ENCODE measurements at places on chromosomes 16 and 17. TPM values are rescaled to one million over a fixed set of nuclear protein-coding genes. Genes with fewer than 3 reads are reported as not detected.

DNA sequence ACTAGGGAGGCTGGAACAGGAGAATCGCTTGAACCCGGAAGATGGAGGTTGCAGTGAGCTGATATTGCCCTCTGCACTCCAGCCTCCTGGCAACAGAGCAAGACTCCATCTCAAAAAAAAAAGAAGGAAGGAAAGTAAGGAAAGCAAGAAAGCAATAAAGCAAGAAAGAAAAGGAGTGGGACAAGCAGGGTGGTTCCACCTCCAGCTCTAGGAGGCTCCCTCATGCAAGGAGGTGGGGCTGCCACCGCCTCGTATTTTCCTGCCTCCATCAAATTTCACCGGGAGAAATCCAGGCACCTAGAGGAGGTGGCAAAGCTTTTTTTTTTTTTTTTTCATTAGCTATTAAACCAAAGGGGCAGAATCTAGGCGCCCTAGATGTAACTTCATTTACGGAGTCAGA lies 1.0 kb downstream of the CYB561 start:
- no peak for DNase-seq

GRCh38 chr16:58249388-58249779 lies 45.4 kb downstream of the PRSS54 start:
- no peak for DNase-seq

DNA sequence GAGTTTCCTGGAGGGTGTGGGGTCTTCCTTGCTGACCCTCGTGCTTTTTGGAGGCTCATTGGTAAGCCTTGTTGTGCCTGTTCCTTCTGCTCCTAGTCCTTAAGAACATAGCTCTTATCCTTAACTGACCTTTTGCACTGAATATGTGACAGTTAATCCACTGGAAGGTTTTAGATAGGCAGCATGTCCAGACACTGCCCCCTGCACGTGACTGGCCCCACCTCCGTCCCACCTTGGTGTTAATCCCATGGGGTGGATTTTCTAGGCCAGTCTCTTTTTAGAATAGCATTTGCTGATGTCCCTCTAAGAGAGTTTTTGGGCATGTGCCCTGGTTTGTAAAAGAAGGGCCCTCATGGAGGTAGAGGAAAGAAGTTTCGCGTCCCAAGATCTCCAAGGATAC lies 58.3 kb downstream of the RBFOX1 start:
- DNase-seq, result no peak

DNA sequence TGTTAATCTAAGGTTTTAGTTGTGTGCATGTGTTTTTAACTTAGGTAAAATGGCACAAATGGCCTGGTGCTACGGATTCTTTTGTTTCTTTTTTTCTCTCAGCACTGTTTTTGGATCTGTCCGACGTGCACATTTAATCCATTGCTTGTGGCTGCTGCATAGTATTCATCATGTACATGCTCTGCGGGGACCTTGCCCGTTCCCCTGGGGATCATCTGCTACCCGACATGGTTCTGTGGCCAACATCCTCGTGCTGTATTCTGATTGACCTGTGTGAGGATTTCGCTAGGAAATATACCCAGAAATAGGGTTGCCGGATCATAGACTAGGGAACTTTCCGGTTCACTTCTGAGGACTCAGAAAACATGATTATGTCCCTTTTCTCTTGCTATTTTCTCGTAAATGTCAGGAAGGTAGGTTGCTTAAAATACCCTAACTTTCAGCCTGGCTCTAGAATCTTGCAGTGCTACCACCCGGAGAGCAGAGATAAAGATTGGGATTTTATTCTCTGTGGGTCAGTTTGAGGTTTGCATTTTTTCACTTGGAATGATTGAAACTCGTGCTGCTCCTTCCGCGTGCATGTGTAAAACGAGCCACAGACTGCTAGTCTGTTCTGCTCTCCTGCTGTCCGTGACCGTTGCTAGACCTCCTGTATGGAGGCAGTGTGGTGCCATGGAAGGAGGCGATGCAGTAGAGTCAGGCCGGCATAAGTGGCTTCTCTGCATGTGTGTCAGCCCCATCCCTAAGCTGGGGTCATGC lies 42.9 kb downstream of the LDHD start:
- no peak for DNase-seq

C17orf113 gene
- 0.32 TPM for total RNA-seq

DNA sequence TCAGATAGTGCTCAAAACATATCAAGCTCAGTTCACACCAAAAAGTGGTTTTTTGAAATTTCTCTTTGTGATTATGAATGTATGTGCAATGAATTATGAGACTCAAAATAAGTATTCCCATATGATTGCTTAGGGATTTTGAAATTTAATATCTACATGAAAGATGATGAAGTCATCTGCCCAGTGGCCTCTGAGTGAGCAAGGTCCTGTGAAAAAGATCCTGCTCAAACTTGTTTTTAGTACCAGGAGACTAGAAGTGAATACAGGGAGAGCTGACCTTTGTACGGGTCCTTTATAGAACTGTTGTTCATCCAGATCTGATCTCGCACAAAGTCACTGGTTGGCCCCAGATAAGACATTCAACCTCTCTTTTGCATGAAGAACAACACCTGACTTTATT lies 151.9 kb upstream of the MAF start:
- no peak for DNase-seq

DNA sequence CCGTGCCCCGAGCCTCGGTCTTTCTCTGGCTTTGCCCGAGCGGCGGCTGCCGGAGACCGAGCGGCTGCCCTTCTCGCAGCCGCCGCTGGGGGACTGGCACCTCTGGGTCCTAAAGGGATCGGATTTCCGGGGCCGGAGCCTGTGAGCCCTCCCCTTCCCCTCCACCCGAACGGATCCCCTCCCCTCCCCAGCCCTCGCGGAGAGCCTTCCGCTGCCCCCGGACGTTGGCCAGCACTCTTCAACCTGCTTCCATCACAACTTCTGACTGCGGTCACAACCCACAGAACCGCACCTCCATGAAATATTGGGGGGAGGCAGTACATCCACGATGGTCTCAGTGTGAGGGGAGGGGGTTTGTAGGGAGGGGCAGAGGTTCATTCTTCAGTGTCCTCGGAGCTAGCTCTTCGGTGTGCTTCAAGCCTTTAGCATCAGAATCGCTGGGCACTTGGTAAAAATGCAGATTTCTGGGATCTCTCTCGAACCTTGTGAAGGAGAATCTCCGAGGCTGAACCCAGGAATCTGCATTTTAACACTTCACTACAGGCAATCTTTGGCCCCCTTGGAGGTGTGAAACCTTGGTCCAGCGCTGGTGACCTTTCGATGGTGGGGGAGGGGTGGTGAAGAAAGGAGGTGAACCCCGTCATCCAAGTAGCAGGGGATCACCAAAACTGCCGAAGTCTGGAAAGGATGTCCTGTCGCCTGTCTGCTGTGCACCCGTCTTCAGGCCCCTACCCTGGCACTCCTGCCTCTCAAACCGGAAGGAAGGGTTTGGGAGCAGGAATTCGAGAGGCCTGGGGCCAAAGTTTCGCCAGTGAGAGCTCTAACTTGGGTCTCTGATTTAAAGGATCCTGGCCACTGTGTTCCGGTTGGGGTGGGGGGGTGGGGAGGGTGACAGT lies 812 bp upstream of the PPP1R9B start:
- peak; percentile 95 for DNase-seq

ALOX15 gene
- total RNA-seq, result not detected

DNA sequence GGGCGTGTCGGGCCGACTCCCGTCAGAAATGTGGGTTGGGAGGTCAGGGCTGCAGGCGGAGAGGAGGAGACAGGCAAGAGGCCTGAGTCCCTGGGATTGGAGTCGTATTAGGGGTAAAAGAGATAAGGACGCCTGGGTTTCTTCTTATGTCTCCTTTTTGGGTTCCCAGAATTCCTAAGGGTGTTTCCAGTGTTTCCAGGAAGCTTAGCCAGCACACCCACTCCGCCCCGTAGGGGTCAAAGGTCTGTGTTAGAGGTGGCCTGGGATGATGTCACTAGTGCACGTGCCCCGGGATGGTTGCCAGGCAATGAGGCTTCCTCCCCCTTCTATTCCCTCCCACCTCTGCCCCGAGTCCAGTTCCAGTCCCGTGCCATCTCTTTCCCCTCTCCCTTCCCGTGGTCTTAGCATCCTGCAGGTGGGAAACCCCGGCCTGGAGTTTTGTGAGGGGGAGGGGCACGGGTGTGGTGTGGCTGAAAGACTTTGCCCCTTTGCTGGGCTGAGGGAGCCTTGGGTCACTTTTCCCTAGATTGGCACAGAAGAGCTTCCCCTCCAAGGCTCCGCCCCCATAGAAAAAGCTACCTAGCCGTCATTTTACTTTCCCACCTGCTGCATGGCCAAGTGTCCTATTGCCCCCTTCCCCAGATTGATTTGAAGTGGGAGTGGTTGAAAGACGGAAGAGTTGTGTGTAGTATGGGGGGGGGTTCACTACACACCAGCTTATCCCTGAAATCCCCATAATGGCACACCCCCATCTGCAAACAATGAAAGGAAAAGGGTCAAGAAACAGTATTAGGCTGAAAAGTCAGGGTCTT lies 2.8 kb downstream of the KDM6B start:
- peak; percentile 83 for DNase-seq

DNA sequence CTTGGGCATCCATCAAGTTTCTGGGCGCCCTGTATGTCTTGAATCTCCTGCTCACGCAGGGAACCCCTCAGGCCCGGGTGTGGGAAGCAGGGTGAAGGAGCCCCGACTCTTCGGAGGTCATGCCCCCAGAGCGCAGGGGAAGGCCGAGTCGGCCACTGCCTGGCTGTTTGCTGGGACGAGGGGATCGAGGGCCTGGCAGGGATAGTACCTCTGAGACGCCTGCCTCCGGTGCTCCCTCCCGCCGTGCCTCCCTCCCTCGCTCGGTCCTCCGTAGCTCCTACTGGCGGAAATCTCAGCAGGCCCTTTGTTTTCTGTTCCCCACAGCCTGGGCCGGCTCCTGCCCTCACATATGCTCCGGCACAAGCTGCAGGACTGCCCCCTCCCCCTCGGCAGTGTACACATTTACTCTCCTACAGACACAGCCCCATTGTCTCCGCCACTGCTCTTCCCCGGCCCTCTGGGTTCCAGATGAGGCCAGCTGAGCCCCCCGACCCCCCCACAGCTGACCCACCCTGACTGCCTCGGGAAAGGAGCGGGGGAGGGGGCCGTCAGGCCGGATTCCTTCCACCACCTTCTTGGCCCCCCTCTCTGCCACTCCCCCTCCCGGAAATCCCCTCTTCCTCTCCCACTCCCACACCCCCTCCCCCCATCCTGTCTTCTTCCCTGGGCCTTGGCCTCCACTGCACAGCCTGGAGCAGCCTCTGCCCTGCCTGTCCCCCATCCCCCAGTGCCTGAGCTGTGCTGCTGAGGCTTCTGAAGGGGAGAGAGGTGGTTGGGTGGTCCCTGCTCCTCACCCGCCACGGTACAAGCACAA lies 1.4 kb downstream of the TRAF4 start:
- peak; percentile 61 for DNase-seq

DNA sequence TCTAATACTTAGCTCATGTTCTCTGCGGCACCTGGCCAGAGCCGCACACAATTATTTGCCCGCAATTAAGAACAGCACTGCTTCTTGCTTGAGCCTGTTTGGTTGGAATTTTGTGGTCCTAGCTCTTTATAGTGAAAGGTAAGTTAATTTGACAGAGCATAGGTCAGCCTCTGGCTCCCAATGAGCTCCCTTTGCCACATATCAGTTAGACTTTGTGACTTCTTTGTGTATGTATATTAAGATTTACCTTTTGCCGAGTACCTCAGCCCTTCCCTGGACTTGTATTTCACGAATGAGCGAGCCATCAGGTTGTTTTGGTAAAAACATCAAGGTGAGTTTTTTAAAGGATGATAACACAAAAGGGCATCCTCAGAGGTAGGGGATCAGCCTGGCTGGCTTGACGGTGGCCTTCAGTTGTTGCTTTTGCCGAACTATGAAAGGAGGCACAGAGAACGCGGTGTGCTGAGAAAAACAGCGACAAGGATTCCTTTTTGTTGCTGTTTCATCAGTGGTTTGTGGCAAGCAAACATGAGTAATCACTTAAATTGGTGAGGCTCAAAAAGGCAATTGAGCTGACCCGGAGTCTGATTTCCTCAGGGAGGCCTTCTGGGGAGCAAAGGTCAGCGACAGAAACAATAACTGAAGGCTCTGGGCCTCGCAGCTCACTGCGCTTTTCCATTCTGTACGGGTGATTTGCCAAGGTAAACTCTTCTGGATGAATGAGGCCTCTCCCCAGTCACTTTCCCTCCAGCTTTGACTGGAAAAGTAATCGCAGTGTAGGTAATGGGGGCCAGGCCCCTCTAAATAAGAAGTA lies 163.6 kb downstream of the HS3ST3A1 start:
- no peak for DNase-seq

TP53TG3D gene
- total RNA-seq, result 0.46 TPM

- no peak for DNase-seq
These were observed 93.5 kb downstream of the GOSR1 start for GRCh38 chr17:30570596-30571265.

- DNase-seq, result no peak
These were observed 120.0 kb upstream of the GOT2 start for GRCh38 chr16:58853854-58854791.

GRCh38 chr16:86353148-86353547 lies 157.2 kb upstream of the FOXF1 start:
- DNase-seq, result no peak

DNA sequence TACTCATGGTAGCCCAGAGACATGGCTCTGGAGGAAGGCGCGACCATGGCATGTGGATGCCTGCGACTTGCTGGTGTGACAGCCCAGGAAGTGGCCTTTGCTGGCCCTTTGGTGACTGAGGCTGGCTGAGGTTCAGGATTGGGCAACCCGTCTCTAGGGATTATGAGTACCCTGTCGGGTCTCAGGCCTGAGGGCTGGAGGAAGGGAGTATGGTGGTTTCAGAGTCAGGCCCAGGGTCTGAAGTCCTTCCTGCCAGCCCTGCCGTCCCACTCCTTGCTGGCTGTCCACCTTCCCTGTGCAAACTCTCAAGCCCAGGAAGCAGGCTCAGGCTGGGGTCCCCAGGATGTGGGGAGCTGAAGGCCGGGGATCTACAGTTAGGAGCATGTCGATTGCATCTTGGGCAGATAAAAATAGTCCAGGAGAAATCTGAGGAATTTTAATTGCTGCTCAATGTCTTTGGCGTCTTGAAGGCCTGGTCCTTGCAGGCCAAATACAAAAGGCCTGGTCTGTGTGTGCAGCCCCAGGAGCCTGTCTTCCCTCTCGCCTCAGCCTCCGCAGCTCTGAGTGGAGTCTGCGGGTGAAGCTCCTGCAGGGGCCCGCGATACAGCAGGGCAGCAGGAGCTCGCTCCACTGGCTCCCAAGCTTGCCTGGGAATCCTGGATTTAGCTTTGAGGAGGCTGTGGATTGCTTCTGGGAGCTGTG lies 52.5 kb downstream of the NKD1 start:
- no peak for DNase-seq

GRCh38 chr16:24858219-24859041 lies 12.7 kb downstream of the SLC5A11 start:
- DNase-seq, result peak; percentile 78

DNA sequence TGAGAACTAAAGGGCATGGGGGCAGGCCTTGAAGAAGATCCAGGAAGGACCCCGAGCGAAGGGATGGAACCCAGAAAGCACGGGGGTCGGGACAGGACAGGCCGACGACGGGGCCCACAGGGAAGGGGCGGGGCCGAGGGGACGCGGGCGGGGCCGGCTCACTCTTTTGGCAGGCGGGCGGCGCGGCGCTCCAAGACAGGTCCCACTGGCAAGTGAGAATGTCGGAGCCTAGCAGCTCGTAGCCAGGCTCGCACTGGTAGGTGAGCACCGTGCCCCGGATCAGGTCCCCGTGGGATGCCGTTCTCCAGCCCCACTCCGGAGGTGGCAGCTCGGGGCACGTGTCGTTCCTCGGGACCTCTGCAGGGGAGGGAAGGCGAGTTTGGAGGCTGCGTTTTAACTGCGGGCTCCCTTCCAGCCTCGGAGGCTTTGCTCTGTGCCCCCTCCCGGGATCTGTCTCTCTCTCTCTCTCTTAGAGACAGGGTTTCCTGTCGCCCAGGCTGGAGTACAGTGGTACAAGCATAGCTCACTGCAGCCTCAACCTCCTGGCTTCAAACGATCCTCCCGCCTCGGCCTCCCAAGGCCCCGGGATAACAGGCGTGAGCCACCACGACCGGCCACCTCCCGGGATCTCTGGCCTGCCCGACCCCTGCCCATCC lies 13.7 kb upstream of the CDIPT start:
- DNase-seq, result peak; percentile 58

All from activated CD4-positive, alpha-beta T cell treated with anti-CD3 and anti-CD28 coated beads for 36 hours (primary cell).